ENCODE measurements at places on chromosomes 5 and 9.

DNA sequence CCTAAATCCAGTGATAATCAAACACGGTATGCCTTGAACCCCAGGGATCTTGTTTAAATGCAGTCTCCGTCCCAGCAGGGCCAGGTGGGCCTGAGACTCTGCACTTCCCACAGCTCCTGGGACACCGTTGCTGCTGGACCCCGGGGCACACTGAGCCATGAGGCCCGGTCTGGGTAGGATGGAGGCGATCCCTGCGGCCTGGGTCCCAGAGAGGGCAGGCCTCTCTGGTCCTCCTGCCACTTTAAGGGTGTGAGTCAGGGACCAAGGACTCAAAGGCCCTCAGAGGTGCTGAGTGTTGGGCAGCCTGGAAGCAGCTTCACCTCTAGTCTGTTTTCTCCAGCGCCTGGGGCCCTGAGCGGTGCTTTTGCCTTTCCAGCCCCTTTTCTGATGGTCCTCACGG lies 34.1 kb upstream of the SLC9A3 start:
- no peak for DNase-seq

GRCh38 chr9:137423514-137424291 lies 510 bp downstream of the NOXA1 start:
- no peak for DNase-seq

DNA sequence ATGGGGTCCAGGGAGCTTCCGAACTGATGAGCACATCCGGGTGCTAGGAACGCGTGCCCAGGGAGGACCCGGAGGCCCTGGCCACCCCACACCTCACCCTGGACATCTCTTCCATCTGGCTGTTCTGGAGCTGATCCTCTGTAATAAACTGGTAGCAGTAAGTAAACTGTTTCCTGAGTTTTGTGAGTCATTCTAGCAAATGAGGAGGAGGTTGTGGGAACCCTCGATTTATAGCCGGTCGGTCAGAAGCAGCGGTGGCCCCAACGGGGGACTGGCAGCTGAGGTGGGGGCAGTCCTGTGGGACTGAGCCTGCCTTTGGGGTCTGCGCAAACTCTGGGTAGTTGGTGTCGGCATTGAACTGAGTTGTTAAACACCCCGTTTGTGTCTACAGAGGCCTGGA lies 15.4 kb upstream of the UBAC1 start:
- DNase-seq = no peak

- DNase-seq = peak; percentile 85
These were observed 6.8 kb upstream of the CEP120 start for GRCh38 chr5:123429993-123430392.

GRCh38 chr5:121870489-121870888 lies 18.8 kb downstream of the FTMT start:
- DNase-seq = peak; percentile 9

DNA sequence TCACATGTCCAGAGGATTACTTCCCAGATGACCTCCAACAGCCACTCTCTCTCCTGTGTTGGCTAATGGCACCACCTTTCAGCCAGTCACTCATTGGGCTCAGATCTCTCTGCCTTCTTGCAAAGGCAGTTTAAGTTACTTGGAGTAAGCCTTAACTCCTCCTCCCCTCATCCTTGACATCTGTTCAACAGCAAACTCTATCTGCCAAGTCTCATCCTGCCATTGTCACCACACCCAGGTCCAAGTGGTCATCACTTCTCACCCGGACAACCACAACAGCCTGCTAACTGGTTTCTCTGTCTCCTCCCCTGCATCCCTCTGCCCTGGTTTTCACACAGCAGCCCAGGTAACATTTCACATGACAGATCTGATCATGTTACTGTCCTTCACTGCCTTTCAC lies 58.5 kb downstream of the DCP2 start:
- no peak for DNase-seq

- DNase-seq = no peak
These were observed 611.7 kb downstream of the NR2F1-AS1 start for GRCh38 chr5:92969191-92969780.

DNA sequence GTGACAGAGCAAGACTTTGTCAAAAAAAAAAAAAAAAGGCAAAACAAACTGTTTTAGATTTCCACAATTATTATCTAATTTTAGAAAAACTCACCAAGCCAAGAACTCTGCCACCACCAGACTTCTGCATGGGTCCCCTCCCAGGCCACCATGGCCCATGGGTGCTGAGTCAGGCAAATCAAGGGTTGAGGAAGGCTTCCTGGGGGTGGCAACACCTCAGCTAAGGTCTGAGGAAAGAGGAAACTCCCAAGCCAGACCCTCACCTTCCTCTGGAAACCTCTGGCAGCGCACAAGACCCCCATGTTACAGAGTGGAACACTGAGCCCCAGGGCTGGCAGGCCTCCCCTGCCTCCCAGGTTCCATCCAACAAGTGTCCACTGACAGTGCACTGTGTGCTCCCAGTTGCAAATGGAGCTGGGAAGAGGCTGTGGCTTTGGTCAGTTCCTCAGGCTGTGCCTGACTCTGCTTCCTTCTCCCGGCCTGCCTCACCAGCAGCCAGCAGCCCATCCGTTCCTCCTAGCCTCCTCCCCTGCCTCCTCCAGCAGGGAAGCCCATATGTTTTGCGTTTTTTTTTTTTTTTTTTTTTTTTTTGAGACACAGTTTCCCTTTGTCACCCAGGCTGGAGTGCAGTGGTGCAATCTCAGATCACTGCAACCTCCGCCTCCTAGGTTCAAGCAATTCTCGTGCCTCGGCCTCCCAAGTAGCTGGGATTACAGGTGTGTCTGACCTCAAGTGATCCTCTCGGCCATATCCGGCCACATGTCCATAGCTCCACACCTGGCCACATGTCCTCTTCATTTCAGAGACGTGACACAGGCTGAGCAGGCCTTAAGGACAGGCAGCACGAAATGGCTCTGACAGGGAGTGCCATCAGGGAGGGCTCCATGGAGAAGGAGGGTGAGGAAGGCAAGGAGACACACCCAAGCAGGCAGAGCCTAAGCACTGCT lies 3.5 kb upstream of the SUSD3 start:
- no peak for DNase-seq

DNA sequence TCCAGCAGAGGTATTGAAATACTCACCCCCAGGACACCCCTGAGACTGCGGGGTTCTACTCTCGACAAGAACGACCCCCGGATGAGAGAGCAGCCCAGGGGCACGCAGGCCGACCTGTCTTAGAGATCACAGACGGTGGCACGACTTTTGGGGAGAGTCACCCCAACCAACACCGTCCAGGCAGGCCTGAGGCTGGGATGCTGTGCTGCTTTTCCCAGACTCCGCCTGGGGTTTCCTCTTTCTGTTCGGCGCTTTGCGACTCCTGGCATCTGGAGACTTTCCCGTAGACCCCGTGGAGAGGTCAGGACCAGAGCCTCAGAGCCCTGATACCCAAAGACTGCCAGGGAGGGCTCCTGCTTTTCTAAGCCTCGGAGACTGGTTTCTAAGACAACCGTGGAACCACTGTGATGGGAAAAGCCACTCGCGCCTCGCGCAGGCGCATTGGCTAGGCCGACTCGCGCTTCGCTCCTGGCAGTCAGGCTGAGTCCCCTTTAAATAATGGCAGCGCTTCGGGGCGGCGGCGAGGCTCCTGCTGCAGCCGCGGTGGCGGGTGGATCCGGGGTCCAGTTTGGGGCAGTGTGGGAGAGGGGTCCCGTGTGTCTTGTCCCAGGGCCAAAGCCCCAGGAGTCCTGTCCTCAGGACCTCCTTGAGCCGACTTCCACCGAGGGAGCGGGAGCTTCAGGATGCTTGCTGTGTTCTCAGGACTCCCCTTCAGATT lies 484.0 kb downstream of the SPATA31A7 start:
- DNase-seq = no peak

DNA sequence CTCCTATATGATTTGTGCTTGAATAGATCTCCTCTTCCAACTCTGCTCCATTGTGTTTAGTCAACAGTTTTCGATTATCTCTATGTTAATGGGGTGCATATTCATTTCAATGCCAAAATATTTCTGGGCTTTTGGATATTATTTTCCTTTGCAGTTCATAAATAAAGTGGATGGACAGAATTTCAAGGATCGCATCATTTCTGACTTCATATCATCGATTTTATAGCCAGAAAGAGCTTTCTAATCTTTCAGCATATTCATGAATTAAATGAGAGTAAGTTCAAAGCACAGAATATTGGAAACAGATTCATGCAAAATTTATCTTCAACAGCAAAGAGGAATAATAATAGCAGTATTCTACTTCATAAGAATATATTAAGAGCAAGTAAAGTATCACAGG lies 60.0 kb upstream of the MINAR2 start:
- DNase-seq = no peak

DNA sequence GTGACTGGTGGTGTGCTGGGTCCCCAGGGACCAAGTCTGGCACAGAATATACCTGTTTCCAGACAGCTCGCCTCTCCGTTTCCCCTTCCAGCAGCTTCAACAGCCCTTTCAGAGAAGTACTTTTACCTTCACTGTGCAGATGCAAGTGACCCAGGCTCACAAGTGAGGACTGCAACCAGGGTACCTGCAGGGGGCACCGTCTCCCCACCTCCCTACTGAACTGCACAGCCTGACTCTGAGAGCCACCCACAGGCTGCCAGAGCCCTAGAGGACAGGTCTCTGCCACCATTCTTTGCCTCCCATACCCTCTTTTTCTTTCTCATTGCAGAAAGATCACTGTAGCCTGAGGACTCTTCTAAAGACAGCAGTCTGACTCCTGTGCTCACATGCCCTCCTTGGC lies 15.4 kb downstream of the IL9 start:
- peak; percentile 16 for DNase-seq

GRCh38 chr5:6733411-6734242 lies 20.4 kb downstream of the TENT4A start:
- DNase-seq = peak; percentile 72

DNA sequence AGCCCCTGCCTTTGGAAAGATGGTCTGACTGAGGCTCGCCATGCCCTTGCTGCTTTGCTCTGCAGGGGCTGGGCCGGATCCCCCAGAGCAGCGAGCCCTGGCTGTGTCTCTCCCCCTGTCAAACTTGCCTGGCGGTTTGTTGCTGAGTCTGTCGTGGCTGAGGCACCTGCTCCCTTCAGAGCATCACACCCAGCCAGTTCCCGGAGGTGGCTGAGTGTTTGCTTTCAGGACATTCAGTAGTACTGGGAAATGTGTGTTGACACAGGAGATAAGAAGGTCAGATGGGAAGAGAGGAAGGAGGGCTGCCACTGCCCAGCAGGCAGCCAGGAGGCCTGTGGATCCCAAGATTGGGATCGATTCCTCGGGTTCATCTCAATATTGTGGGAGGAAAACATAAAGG lies 62.9 kb downstream of the GADD45G start:
- no peak for DNase-seq

GRCh38 chr5:68295772-68296171 lies 80.2 kb downstream of the PIK3R1 start:
- no peak for DNase-seq

DNA sequence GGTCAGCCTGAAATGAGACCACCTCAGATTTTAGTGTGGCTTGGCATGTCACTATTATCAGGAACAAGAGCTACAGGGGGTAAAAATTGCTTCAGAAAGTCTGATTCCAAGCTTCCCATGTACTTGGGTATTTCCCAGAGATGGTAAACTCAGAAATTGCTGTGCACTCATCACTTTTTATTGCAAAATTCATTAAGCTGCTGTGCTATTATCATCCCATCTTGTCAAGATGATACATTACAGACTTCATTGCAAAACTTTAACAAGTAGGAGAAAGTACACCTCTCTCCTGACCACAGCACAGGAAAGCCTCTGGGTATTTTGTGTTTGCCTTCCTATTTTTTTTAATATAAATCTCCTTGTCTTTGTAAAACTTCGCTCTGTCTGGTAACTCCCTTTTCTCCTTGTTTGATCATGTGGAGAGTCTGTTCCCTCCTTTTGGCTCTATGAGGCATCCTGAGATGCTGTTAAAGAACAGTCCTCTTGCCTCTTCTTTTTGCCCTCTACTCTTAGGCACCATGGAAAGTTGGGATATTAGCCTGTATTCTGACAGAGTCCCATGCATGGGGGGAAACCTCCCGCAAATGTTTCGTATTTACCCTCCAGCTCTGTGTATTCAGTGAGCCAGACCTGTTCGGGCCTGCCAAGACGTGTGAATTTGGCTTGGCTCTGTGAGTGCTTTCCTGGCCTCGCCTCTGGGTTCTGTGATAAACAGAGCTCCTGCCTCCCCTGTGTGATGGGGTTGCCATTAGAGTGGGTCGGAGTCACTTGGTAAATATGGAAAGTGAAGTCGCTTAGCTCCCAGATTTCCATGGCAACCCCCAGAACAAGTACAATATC lies 260.7 kb downstream of the NR3C1 start:
- DNase-seq = no peak

- no peak for DNase-seq
These were observed 2.9 kb downstream of the UBE2B start for GRCh38 chr5:134374232-134374631.

DNA sequence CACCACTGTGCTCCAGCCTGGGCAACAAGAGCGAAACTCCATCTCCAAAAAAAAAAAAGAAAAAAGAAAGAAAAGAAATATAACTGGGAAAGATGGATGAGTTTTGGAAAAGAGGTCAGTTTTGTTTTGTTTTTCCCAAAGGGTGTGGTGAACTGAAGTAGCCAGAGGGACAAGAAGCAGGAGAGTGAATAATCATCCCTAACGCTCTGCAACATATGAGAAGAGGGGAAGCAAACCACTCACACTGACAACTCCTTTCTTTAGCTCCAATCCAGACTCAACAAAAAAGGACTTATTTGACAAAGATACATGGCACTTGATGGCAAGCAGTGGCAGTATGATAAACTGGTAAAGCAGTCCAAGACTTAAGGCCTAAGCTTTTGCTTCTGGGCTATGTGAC lies 176.1 kb upstream of the HMHB1 start:
- no peak for DNase-seq

- peak; percentile 97 for DNase-seq
These were observed 117.2 kb upstream of the TBCA start for GRCh38 chr5:77893225-77893860.

GRCh38 chr5:170087168-170087817 lies 18.4 kb upstream of the FOXI1 start:
- DNase-seq = no peak
